ENCODE measurements at places on chromosomes 6 and 20.

DNA sequence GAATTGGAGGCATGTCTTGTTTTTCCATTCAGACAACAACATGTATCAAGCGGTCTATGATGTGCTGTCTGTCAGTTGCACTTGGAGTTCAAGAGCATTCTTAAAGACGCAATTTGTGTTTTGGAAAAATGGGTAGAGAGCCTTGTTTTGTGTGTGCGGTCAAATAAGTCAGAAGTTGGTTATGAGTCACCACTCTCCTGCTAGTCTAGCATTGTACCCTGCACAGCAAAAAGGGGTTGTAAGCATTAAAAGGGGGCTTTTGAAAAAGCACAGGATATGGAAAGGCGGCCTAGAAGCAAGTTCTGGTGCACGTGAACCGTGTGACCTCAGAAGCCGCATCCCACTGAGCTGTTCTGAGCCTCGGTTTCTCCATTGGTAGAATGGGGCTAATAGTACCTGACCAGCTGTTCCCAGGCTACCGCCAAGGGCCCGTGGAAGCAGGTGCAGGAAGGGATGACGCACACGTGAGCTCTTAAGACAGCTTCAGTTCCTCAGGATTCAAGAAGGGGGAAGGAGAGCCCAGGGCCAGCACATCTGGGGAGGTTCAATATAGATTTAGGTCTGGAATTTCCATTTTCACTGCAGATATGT lies 61.6 kb upstream of the SNX9 start:
- no peak for DNase-seq

GRCh38 chr6:54970337-54970736 lies 123.8 kb downstream of the FAM83B start:
- DNase-seq = no peak

DNA sequence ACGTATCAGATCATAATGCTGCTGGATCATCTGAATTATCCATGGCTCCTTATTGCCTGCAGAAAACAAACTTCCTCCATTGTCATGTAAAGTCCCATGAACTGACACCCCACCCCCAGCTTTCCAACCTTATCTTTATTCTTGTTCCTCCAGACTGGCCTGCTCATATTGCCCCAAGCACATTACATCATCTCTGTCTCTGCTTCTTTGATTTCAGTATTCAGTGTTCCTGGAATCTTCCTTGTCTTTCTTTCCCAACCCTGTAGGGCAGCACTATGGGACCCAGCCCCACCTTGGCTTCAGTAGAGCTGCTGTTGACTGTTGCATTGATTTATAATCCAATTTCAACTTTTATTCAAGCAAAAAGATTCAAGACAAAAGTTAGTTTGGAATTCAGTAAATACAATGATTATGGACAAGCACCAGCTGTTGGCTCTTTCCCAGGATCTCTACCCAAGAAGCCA lies 187.5 kb upstream of the ECI2 start:
- DNase-seq = no peak

DNA sequence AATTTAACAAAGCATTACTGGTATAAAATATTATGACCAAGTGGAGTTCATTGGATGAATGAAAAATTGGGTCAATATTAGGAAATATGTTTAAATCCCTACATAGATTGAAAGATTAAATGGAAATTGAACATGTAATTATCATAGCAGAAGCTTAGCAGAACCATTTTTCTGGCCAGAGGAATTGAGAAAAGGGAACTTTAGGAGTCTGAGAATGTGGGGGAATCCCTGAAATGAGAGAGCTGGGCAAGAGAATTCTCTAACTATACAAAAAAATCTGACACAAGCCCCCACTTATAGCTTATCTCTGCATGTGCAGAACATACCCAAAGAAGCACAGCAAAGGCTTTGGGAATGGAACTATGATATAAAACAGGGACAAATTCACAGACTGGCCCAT lies 67.4 kb upstream of the ARHGAP18 start:
- DNase-seq = no peak

DNA sequence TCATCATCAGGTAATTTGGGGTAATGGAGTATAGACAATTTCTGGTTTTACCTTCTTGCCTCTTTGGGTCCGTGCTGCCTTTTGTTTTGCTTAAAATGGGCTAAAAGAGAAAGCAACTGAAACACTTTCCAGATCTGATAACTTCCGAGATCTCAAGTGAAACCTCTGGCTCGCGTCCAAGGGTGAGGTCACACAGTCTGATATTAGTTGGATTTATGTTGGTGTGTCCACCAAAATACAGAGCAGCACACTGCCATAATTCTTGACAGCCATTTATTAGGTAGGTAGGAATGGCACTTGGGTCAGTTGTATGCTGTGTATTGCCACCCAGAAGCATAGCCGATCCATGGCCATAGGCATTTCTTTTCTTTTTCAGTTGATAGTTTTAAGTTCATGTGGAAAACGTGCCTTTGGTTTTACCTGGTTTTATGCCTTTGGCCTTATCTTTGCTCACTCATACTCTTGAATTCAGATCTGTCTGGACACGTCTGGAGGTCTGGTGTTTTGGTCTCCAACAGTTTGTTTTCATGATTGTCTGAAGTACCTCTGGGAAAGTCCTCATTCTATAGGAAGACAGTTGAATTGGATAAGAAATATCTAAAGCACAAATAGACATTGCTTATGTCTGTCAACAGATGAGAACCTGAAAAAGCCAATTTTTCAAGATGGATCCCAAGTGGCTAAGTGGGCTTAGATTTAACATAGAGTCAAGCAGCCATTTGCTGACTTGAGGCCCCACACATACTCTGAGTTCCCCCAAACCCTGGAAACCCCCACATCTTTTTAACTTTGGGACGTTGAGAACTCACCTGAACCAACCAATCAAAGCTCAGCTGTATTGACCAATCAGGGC lies 320.8 kb downstream of the SOX4 start:
- no peak for DNase-seq

DNA sequence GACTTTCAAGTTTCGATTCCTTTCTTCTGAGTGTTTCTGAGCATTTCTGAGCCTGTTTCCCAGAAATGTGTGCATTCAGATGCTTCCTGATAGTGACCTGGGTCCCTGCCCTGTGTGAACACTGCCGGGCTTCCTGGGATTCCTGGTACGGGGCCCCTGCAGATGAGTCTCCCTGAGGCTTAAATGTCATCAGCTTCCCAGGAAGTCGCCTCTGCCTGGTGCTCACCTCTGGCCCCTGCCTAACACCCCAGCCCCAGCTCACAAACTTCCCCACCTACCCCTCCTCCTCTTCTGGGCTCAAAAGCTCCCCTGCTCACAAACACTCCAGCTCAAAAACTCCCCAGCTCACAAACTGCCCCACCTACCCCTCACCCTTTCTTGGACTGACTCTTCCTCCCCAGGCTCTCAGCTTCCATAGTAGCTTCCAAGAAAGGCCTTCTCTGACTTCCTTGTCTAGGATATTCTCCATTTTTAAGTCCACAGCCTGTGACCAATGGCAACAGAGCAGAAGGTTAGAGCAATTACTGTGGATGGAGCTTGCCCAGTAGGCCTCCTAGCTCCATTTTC lies 42.0 kb downstream of the TGM2 start:
- no peak for DNase-seq

DNA sequence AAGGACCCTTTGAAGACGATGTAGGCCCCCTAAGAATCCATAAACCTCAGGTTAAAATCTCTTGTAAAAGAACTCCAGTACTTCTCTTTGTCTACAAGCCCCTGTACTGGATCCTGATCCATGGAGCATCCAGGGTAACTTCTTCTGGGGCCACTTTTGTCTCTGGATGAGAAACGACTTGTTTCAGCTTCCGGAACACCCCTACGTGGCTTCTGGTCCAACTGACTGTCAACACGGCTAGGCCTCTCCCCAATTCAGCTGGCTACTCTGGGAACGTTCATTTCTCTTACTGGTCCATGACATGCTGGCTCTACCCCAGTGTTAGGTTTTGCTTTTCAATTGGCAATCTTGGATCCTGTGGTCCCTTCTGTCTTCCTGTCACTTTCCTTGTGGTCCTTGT lies 198.0 kb downstream of the BACH2 start:
- DNase-seq = no peak

GRCh38 chr6:158756126-158756525 lies 63.0 kb downstream of the EZR start:
- DNase-seq = no peak

- no peak for DNase-seq
These were observed 1.3 kb upstream of the CARMIL1 start for GRCh38 chr6:25277857-25278256.

DNA sequence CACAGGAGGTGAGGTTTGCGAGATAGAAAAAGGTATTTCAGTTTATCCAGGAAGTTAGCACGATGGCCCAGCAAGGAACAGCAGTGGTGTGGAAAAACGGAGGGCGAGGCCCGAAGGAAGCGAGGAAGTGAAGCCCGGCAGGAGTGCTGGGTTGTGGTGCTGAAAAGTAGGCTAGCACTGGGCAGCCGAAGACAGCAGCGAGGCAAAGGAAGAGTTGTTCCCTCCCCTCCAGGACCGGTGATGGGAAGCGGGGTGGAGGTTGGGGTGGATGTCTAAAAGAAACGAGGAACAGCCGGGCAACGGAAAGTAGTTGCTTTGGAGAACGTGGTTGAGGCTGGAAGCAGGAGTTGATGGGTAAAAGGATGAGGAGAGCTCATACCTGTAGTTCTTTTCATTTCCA lies 1.4 kb downstream of the METTL24 start:
- no peak for DNase-seq

DNA sequence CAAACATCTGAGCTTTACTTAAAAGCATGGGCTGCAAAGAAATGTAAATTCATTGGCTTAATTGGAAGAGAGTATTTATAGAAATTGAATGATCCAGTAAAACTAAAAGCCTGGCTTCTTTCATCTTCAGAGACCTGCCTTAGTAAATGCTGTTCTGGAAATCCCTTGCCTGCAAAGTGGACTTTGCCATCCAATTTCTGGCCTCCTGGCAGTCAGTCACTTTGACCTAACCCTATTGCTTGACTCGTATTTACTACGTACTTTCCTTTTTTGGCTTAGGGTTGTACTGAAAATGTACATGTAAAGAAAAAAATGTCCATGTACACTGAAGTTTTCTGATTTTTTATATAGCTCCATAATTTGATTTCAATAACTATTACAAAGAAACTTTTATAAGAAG lies 47.1 kb downstream of the E2F3 start:
- no peak for DNase-seq

DNA sequence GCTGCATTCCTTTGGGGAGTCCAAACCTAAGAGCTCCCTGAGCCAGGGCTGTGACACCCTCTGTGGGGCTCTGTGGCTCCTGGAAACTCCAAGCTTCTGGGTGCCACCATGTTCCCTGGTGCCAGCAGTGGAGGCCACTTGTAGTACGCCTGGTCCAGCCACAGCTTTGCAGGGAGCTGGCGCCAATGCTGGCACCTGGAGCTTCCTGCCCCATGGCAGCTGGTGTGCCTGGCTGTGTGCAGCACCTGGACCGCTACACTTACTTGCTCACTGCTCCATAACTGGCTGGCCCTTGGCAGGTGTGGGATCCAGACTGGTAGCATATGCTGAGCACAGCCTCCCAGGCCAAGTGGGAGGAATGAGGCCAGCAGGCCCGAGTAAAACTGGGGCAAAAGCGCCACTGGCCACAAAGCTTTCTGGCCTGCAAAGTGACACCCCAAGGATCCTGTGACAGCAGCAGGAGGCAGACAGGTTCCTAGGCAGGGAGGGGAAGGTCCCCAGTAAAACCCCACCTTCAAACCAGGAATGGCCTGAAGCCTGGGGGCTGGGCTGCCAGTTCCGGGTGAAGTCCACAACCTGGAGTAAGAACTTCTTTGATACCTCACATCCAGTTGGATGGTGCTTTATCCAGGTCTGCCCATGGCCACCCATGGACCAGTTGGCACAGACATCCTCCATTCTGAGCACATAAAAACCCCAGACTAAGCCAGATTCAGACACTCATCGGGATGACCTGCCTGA lies 461.0 kb downstream of the TBC1D32 start:
- DNase-seq = no peak

DNA sequence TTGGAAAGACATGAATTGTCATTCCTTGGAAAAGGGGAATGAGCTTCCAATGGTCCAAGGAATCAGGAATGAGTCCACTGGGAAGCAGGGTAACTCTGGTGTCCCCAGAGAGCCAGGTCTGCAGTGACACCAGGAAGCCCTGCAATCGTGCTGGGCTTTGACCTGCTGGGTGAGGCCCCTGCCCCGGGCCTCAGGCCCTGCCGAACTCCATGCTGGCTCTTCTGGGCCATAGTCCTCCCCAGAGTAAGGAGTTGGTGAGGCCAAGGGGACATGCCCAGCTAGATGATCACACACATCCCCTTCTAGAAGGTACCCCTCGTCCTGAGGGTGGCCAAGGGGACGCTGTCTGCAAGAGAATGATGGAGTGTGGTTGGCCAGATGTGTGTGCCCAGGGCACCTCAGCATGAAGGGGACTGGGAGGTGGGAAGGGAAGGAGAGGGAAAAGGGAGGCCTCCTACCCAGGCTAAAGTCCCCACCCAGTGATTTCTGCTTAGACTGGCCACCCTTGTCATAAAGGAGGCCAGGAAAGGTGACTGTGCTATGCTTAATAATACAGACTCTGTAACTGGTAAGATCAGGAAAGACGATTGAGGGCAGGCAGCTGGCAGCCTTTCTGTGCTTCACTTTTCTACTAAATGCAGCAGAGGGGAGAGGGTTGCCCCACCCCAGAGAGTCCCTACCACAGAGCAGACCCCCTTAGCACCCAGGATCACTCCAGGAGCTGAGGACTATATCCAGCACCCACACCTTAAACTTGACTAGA lies 119.3 kb downstream of the SNX5 start:
- DNase-seq = no peak

DNA sequence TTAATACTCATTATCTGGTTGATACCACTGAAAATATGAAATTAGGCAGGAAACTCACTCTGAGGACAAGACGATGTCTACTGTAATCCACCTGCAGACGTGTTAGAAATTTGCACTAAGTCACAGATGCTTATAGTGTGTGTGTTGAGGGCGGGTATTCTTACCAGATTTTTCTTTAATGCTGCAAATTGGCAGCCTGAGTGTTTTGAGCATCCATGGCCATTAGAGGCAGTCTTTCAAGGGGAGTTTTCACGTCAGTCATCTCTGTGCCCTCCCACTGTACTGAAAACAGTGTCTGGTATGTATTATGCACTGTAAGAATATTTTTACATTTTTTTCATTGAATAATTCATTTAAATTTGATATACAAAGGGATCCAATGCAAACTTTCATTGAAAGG lies 266.5 kb upstream of the QKI start:
- no peak for DNase-seq

GRCh38 chr6:24766680-24767462 lies 7.9 kb upstream of the GMNN start:
- no peak for DNase-seq

DNA sequence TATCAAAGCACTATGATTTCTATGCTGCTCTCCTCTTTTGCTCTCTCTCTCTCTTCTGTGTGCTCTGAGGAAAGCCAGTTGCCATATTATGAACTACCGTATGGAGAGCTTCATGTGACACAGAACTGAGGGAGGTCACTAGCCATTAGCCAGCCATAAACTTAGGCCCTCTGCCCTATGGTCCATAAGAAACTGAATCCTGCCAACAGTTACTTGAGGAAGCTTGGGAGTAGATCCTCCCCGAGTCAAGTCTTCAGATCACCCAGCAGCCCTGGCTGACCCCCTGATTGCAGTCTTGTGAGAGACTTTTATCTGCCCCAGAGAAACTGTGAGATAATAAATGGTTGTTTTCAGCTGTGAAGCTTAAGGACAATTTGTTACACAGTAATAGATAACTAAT lies 5.7 kb upstream of the PEX7 start:
- no peak for DNase-seq

Data from CMK (cell line).